ENCODE measurements at places on chromosomes 12 and 14.

GRCh38 chr14:23378612-23379220 lies 1.9 kb downstream of the CMTM5 start:
- no peak for DNase-seq

- peak; percentile 91 for DNase-seq
These were observed 4.9 kb downstream of the CD9 start for GRCh38 chr12:6205144-6205539.

DNA sequence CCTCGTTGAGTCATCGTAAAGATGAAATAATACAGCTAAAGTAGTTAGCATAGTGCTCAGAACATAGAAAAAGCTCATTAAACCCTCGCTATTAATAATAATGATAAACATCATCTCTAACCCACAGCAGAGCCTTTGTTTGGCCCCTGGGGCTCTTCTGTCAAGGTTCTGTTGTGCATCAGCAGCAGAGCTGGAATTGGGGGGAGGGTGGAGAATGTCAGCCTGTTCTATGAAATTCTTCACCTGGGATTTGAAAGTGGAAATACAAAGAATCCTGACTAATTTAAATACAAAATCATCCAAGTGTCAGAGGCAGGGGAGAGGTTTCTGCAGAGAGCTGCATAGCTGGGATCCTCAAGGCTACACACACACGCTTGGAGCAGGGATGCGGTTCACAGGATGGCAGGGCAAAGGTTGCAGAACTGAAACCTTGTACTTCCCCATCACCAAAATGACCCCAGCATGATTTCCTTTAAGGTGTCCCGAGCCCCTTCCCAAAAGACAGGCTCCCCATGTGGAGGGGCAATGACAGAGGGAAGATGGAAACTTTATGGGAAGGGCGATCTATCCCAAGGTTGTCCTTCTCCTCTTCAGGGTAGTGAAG lies 71.8 kb downstream of the DAD1 start:
- DNase-seq: no peak

- no peak for DNase-seq
These were observed 78.6 kb downstream of the CCDC59 start for GRCh38 chr12:82279536-82280058.

GRCh38 chr12:83666690-83667089 lies 980.0 kb downstream of the TMTC2 start:
- DNase-seq: no peak

- peak; percentile 74 for DNase-seq
These were observed at the start of gene SGPP1 for GRCh38 chr14:63727736-63728728. SGPP1 (minus strand) TSS chr14:63728065; CDS start chr14:63727944, 121 bp downstream.

DNA sequence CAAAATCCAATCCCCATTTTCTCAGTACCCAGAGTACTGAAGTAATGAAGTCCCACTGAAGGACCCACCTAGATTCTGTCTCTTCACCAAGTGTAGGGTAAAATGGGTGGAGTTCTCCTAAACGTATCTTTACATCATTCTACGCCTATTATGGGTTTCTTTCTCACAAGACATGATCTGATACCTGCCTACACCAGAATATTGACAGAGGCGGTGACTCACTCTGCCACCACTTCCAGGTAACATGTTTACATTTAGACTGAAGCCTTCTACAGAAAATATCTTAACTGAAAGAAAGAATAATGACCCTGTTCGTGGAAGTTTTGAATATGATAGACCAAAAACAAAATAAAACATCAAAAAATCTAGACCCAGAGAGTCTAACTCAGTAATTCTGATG lies 89.8 kb downstream of the BTG1 start:
- DNase-seq: no peak

GRCh38 chr12:29320295-29321085 lies 60.5 kb downstream of the ERGIC2 start:
- no peak for DNase-seq

DNA sequence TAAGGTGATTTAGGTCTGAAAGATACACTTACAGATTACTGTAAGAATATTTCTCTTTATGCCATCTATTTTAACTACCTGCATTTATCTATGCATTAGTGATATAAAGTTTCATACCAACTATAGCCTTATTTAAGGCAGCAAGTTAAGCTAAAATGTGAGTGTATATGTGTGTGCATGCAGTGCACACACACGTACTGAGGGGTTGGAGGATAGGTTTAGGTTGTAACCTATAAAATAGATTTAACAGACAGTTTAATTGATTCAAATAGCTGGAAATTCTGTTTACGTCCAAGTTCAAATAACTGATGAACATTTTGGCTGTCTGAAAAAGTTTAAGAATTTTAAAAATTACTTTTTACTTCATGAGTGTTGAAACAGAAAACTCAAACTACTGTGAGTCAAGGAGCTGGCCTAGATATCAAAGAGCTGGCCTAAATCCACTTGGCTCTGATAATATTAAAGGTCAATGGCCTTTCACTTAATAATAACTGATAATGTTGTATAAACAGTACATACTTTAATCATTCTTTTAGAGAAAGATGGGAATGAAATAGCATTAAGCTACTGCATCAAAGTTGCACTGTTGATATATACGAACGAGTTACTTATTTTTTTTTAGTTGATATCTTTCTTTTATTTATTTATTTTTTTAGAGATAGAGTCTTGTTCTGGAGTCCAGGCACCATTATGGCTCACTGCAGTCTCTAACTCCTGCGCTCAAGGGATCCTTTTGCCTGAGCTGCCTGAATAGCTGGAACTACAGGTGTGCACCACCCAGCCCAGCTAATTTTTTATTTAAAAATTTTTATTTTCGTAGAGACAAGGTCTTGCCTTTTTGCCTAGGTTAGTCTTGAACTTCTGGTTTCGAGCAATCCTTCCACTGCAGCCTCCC lies 13.8 kb upstream of the KCNJ8 start:
- DNase-seq: no peak

DNA sequence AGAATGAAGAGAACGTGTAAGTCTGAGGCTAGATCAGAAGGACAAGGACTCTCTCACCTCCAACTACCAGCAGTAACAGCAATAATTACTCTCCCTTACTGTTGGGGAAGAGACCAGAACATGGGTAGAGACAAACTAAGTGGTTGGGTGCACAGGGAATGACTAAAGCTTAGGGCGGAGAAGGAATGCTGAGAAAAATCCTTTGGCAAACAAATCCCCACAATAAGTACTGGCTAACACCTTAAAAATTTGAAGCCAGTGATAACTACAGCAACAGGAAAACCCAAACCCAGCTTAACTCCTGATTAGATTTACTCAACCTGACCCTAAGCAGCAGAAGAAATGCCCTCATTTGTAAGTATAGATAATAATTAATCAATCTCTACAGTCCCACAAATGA lies 759.0 kb downstream of the AACS start:
- DNase-seq: no peak

DNA sequence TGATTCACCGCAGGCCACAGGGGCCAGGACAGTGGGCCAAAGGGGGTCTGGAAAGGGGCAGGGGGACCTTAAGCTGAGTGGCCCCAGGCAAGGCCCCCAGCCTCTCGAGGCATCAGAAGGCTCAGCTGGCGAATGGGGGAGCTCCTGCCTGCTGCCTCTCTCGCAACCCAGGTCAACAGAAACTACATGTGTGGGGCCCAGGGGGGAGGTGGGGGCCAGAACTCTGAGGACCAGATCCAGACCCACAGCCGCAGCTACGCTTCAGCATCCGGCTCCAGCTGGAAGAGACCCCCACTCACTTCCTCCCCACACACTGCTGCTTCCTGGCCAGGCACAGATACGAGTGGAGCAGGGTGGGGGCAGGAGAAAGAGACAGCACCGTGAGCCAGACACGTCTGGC lies 46.5 kb downstream of the NCOR2 start:
- DNase-seq: no peak

- DNase-seq: no peak
These were observed 108.5 kb downstream of the DACT1 start for GRCh38 chr14:58746261-58746660.

GRCh38 chr14:76500480-76500879 lies 124.5 kb downstream of the ESRRB start:
- DNase-seq: no peak

DNA sequence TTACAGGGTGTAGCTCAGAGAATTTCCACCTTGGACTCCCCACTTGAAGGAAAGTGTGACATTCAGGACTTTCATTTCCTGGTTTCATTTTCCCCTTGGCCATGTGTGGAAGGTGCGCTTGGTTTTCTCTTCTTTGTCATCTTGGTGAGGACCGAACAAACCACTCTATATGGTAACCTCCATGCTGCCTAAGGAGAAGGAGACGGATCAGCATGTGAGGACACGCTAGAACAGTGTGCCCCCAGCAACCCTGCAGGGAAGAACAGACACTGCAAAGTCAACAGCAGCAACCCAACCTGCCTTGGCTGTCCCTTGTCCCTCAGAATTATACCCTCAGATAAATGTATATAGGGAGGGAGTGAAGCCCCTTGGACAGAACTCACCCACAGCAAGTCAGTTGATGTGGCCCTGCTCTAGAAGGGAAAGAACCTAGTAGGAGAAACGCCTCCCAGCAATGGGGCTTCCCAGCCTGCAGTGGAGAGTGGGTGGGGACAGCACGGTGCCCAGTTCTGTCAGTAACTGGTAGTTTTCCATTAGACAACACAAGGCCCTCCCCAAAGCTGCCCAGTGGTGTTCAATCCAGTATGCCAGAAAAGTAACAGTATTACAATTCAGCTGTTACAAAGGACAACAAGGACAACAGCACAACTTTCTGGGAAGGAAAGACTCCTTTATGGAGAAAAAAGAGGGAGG lies 18.9 kb upstream of the COCH start:
- DNase-seq: no peak

DNA sequence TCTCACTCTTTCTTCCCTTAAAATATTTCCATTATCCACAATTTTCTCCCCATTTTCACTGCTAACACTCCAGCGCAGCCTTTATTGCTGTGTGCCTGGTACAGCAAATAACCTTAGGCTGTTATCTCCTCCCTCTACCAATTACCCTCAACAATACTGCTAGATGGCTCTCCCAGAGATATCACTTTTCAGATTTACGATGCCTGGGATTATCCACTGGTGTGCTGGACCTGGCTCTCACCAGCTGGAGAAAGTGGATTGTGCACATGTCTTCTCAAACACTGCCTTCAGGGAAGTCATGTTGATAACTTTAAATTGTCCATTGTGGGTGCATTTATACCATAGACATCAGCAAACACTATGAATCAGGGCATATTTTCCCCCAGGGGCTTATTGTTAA lies 101.9 kb upstream of the ADAMTS20 start:
- DNase-seq: no peak

- no peak for DNase-seq
These were observed 539.7 kb downstream of the SNAPC1 start for GRCh38 chr14:62301911-62302310.

GRCh38 chr12:2973566-2973965 lies 14.4 kb downstream of the TEAD4 start:
- DNase-seq: no peak

DNA sequence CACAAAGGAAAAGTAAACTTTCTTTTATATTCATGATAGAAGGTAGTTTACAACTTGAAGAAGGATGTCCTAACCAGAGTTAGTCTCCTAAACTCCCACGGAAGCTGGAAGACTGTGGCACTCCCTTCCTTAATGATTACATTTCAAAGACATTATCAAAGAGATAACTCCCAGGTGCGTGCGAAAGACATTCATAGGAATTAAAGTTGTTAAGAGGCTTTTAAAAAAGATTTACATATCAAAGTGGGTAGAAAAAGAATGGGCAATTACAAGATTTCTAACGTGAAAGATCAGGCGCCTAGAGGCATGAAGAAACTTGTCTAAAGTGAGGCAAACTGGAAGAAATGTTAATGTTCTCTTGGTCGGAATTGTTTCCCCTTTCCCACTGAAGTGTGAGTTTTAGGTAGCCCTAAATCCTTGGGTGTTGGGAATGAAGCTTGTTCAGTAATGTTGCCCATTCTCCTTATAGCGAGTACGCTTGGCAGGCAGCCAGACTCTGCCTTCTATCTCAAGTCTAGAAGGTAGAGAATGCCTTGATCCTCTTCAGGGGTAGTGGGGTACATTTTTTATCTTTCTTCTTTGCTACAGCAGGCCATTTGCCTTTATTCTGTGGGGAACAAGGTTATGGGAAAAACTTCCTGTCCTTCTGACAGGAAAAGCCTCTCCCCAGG lies 642.0 kb downstream of the SLC6A15 start:
- DNase-seq: peak; percentile 34

- no peak for DNase-seq
These were observed 145.1 kb upstream of the GRIP1 start for GRCh38 chr12:66823857-66824570.

DNA sequence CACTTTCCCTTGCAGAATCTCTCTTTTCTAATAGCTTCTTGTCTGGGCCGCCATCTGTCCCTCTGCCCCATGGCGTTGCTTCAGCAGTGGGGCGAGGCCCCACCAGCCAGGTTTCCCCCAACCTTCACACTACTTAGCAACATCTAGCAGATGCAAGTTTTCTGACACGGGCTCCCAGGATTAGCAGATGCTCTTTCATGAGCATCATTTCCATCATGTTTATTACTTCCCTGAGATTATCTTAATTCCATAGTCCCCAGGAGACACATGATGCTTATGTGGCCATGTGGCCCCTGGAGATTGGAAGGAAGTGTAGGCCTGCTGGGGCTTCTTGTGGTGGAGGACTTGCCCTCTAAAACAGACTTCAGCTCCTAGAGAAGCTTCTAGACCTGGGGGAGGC lies 102.0 kb upstream of the MYL2 start:
- DNase-seq: no peak

- DNase-seq: no peak
These were observed 52.6 kb upstream of the OTX2 start for GRCh38 chr14:56862836-56863235.

GRCh38 chr14:100443603-100444002 lies 120.5 kb downstream of the SLC25A47 start:
- no peak for DNase-seq

- DNase-seq: no peak
These were observed 15.2 kb downstream of the PDE6H start for GRCh38 chr12:14988035-14988434.

DNA sequence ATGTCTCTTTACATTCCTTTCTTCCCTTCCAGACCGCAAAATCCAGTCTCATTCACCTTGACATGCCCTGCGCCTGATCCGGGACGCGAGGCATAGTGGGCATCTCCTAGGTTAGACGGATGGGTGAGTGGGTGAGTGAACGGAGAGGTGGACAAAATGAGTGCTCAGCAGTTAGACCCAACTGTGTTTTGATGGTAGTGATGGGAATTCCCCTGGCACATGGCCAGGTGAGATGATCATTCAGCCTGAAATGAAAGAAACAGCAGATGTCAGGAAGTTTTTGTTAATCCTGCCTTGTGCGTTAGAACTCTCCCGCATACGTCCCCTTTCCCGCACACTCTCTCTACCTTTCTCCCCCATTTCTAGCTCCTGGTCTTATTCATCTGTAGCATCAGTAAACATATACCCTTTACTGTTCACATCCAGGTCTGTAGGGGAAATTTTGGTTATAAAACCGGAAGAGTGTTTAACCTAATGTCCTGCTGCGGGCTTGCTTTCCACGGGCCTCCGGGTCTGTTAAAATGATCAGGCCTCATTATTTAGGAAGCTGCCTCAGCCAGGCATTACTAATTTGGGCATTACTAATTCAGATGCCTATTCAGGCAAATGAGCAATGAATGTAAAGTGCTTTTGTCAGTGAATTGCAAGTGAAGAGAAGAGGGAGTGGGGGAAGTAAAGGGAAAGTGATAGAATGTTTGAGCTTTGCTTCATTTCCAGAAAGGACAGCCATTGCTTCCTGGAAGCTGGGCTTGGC lies 172.8 kb downstream of the ETV6 start:
- no peak for DNase-seq

- DNase-seq: no peak
These were observed 541.8 kb upstream of the FBXO33 start for GRCh38 chr14:39974036-39974435.

Data from GM23338 (cell line).